Activated CD4-positive, alpha-beta T cell treated with anti-CD3 and anti-CD28 coated beads, Interleukin-2, amount 10 ng/mL, durations not matched to agents 7 days and 5 days (primary cell): ENCODE measurements at places on chromosomes 3 and 15.
A peak's percentile ranks its signal among the peaks of the same experiment; 100 is the strongest.

DNA sequence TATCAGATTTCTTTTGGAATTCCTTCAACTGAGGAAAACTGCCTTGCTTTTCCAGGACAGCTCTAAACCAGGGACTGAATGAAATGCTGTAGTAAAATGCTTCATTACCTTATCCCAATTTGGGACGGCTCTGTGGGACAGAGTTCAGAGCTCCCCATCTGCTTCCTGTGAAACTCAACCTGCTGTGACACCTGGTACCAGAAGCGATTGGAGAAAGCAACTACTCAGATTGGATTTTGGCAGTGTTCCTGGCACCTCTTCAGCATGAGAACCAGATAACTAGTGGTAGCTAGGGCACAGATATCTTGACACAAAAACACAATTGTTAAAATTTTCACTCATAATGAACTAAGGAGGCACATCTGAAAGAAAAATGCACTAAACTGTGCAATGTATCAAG, 539.1 kb downstream of the SI start:
- DNase-seq, result no peak
- H3K36me3 ChIP-seq, result no peaks in the 10 kb centered on the region
- H3K4me1 ChIP-seq, result no peaks in the 10 kb centered on the region
- no peak overlapping the region for H3K27ac ChIP-seq
- no peaks in the 10 kb centered on the region for H3K27me3 ChIP-seq
- H3K4me3 ChIP-seq, result no peak overlapping the region

DNA sequence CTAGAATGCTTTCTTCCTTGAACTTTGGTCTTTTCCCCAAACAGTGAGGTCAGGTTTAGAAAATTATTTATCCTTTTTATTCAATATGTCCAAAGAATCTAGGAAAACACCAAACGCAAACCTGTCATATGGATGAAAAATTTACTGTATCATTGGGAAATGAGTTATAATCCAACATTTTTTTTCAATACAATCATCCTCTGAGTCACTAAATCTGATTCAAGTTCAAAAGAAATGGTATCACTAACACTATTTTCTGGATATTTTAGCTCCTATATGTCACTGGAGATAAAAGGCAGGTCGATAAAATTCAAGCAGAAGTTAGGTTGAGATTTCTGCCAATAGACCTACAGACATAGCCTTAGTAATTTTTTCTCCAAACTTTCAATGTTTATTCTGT, 591.6 kb upstream of the AGTR1 start:
- H3K27me3 ChIP-seq, result no peaks in the 10 kb centered on the region
- no peaks in the 10 kb centered on the region for H3K4me1 ChIP-seq
- H3K36me3 ChIP-seq, result no peaks in the 10 kb centered on the region
- H3K27ac ChIP-seq, result no peak overlapping the region
- H3K4me3 ChIP-seq, result no peak overlapping the region

DNA sequence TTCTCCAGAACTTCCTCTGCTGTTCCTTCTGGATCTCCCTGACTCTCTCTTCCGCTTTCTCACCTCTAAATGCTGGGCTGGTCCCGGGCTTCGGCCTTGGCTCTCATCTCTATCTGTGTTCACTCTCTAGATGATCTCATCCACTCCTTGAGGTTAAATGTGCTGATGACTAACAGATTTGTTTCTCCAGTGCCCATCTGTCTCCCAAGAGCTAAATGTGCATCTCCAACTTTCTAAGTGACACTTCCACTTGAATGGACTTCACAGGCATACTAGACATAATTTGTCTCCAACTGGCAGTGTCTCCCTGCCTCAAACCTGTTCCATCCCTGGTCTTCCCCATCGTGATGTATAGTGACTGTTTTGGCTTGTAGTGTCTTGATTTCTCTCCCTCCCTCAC, 95.3 kb downstream of the ITPR1 start:
- no peak overlapping the region for H3K27ac ChIP-seq
- peaks cover 43% of the 10 kb centered on the region for H3K4me1 ChIP-seq
- peaks cover 3% of the 10 kb centered on the region for H3K36me3 ChIP-seq
- DNase-seq, result no peak
- no peaks in the 10 kb centered on the region for H3K27me3 ChIP-seq

GRCh38 chr3:114377426-114377825, 83.6 kb downstream of the TIGIT start:
- H3K27me3 ChIP-seq, result no peaks in the 10 kb centered on the region
- no peak for DNase-seq
- H3K4me1 ChIP-seq, result no peaks in the 10 kb centered on the region

- no peak overlapping the region for H3K27ac ChIP-seq
- no peaks in the 10 kb centered on the region for H3K36me3 ChIP-seq
- peaks cover 16% of the 10 kb centered on the region for H3K27me3 ChIP-seq
- no peaks in the 10 kb centered on the region for H3K4me1 ChIP-seq
- no peak overlapping the region for H3K4me3 ChIP-seq
Measured at GRCh38 chr3:107512108-107512507, 10.7 kb upstream of the BBX start.

DNA sequence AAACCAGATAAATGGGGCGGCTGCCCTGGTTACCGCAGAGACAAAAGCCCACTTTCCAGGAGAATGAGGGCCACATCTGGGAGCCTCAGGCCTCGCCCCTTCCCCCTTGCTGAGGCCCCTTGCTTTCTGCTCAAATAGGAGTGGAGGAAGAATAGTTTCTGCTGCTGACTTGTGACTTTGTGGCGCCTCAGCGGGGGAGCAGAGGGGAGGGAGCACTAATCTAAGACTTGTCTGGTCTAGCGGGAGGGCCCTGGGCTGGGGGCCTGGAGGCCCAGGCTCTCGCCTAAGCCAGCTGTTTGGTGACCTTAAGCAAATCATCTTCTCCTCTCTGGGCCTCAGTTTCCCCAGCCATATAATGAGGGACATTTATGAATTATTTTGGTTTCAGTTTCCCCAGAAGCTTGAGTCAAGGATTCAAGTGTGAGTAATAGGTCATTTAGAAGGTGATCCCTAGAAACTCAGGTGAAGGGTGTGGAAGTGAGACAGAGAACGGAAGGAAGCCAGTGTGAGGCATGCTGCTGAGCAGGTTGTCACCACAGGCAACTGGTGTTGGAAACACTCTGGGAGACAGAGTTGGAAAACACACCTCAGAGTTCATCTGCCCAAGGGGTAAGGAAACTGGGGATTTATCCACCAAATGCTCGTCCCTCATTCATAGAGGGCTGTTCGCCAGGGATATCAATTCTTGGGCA, 25.9 kb upstream of the SMAD3 start:
- peaks cover 57% of the 10 kb centered on the region for H3K4me1 ChIP-seq
- DNase-seq, result no peak
- peak overlapping the region; percentile 77 for H3K27ac ChIP-seq
- peaks cover 3% of the 10 kb centered on the region for H3K36me3 ChIP-seq

- H3K36me3 ChIP-seq, result no peaks in the 10 kb centered on the region
- DNase-seq, result no peak
- H3K4me3 ChIP-seq, result no peak overlapping the region
- no peaks in the 10 kb centered on the region for H3K4me1 ChIP-seq
- H3K27me3 ChIP-seq, result no peaks in the 10 kb centered on the region
- H3K27ac ChIP-seq, result no peak overlapping the region
Measured at GRCh38 chr3:6025032-6025431, 835.9 kb upstream of the GRM7 start.
